ENCODE measurements at places on chromosomes 5 and 9. TPM values are rescaled to one million over a fixed set of nuclear protein-coding genes. Genes with fewer than 3 reads are reported as not detected.

GRCh38 chr5:129367883-129368282 lies 92.2 kb upstream of the ADAMTS19 start:
- H3K36me3 ChIP-seq, result no peaks in the 10 kb centered on the region
- no peak overlapping the region for H3K4me3 ChIP-seq
- no peak overlapping the region for H3K27ac ChIP-seq
- no peaks in the 10 kb centered on the region for H3K4me1 ChIP-seq
- H3K27me3 ChIP-seq, result no peaks in the 10 kb centered on the region
- DNase-seq, result no peak

- no peak overlapping the region for H3K27ac ChIP-seq
- DNase-seq, result no peak
- no peaks in the 10 kb centered on the region for H3K4me1 ChIP-seq
- H3K36me3 ChIP-seq, result no peaks in the 10 kb centered on the region
- H3K27me3 ChIP-seq, result no peaks in the 10 kb centered on the region
Observed at GRCh38 chr5:137155261-137156000, 343.7 kb downstream of the SPOCK1 start.

CDC26 gene
- 29.6 TPM for polyA plus RNA-seq

PCDHB15 gene
- 0.99 TPM for polyA plus RNA-seq

RGMB gene
- 72.6 TPM for polyA plus RNA-seq

ENG gene
- 18.8 TPM for polyA plus RNA-seq

Measured in SK-N-SH (cell line).